NCI-H446 (cell line): ENCODE measurements at places on chromosomes 7 and 10.

DNA sequence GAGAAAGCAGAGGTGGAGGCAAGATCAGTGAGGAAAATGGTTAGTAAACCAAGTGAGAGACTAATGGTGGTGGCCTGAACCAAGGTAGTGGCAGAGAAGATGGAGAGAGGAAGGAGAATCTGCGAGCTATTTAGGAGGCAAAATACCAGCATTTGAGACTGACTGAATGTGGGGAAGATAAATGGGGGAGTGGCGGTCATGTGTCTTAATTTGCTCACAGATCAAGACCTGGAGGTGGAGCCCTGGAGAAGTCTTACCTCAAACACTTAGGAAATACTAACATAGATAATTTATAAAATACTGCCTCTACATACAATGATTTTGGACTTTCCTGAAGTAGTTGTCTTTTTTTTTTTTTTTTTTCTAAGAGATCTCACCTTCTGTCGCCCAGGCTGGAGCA, 34.7 kb downstream of the ICA1 start:
- no peak for DNase-seq

DNA sequence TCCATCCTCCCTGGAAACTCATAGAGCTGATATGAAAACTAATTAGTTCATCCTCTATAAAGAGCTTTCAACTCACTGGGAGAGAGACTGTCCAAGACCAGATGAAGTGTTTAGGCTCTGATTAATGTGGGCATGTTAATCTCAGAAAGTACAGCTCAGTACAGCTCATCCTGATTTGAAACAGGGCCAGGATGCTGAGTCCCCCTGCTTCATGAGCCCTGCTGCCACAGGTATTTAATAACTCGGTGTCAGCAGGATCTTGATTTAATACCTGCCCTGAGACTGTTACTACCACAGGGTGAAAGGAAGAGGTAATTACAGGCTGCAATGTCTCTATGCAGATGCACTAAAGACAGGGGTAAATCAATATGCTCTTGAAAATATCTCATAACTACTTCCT, 10.8 kb downstream of the LMOD2 start:
- no peak for DNase-seq

- DNase-seq: no peak
These were observed 33.2 kb downstream of the ACBD5 start for GRCh38 chr10:27207350-27207749.

- DNase-seq: no peak
These were observed 51.3 kb upstream of the STEAP4 start for GRCh38 chr7:88357781-88358525.

DNA sequence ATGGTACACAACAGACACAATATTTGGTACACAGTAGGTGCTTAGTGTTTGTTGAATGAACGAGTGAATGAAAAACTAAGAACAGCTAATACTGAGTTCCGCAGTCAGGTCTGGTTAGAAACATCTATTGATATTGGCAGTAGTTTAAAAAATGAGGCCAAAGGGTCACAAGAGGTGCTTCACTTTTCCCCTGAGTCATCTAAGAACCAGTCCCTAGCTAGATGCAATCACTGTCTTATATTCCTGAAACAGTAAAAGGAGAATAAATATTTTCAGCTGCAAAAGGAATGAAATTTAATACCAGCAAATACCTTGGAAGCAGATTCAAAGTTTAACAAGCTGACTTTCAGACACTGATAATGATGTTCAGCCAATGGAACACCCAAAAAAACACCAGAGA, 54.5 kb downstream of the SCRN1 start:
- no peak for DNase-seq

GRCh38 chr10:25851548-25851947, 82.5 kb upstream of the MYO3A start:
- no peak for DNase-seq

DNA sequence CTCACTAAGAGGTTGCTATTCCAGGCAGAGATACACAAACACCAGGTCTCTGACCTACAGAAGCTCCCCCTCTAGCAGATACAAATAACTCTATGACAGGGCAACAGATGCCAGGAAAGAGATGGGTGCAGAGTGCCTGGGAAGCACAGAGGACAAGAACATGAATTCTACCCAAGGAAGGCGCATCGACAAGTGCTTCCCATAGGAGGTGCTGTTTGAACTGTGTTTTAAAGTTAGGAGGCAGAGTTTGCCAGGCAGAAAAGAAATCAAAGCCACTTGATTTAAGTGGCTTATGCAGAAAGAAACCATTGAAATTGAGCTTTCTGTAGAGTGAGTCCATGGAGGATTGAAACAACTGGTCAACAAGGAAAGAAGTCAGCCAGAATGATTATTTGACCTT, 35.3 kb upstream of the EGR2 start:
- no peak for DNase-seq

GRCh38 chr7:14196555-14196954, 207.1 kb upstream of the ETV1 start:
- no peak for DNase-seq

- DNase-seq: peak; percentile 38
These were observed 160.8 kb downstream of the SPAG6 start for GRCh38 chr10:22505911-22506685.

GRCh38 chr10:120369856-120370276, 87.2 kb upstream of the PLPP4 start:
- no peak for DNase-seq

DNA sequence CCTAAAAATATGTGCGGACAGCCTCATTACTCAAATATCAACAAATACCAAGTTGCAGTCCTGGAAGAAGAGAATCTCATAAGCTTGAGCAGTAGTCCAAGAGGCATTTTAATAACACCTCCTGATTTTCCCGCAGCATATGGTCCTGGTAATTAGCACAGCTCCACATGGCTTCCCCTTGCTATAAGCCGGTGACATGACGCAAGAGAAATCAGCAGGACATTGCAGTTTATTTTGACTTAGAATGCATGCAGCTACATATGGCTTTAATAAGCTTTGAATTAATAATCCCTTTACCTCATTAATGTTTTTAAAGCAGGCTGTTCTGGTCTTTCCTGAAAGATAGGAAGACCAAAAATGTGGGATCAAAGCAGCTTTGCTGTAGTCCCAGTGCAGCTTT, 137.6 kb downstream of the RAMP3 start:
- DNase-seq: no peak

- no peak for DNase-seq
These were observed 332.0 kb upstream of the LRGUK start for GRCh38 chr7:133795068-133795665.

- no peak for DNase-seq
These were observed 21.9 kb downstream of the DPY19L1 start for GRCh38 chr7:35015346-35015859.

DNA sequence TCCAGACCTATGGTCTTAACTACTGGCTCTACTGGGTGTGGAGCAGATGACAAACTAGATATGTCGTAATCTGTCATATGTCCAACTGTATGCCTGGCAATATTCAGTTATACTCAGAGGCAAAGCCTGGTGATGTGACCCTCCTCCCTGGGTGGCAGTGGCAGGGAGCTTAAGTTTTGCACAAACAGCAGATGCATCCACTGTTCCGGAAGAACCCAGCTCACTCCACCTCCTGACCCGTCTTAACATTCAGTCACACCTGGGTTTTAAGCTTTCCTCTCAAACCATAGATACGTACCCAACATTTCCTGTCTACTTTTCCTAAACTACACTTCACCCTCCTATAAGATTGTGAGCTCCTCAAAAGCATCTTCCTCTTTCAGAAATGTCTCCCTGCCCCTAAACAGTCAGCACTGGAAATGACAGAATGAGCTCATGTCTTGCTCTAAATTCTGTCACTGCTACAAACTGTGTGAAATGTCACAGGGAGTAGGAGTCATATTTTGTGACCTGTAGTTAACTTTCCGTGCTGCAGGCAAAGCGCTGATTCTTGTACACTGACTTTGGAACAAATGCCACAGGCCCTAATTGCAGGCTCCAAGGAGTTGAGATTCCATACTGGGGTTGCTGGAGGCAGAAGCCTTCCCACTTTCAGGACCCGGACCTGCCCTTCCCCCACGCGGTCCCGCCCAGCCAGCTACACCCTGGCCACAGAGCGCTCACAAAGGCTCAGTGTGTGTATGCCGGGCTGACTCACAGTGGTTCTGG, 23.9 kb downstream of the SCD start:
- peak; percentile 36 for DNase-seq

GRCh38 chr10:5890452-5890915, 441 bp downstream of the FBH1 start:
- DNase-seq: no peak

DNA sequence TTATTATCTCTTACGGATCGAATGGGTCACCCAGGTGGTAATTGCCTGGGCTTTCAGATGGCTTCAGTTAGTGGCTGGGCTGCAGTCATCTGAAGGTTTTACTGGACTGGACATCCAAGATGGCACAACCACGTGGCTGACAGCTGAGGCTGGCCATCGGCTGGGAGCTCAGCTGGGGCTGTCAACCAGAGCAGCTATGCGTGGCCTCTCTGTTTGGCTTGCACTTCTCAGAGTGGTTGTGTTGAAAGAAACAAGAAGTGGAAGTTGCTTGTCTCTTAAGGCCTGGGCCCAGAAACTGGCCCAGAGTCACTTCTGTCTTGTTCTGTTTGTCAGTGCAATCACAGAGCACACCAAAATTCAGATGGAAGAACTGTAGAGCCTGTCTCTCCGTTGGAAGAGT, 5.7 kb upstream of the GDI2 start:
- DNase-seq: no peak

DNA sequence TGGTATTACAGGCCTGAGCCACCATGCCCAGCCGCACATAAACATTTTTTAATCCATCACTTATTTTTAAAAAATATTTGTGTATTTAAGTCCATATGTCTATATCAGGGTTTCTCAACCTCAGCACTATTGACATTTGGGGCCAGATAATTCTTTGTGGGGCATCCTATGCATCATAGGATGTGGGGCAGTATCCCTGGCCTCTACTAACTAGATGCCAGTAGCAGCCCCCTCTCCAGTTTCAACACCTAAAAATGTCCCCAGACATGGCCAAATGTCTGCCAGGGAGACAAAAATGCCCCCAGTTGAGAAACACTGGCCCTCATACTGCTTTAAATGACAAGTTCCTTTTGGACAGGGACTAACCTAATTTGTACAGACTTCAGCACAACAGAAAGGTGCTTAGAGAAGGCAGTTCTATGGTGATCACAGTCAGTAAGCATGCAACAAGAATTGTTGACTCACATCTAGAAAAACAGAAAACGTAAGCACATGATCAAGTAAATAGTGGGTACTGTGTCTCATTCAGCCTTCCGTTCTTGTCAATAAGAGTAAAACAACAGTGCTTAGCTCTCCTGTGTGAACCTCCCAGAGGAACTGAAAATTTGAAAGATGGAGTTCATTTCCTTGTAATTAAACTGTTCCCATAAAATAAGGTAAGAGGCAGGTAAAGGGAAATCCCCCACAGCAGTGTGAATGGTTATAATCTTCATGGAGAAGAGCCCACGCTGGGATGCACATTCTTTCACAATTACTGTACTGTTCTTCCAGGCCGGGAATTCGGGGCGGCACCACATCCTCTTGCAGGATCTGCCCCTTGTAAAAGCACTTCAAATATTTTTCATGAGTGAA, 17.3 kb upstream of the ADRB1 start:
- DNase-seq: no peak

- DNase-seq: no peak
These were observed 80.1 kb upstream of the CAPZA2 start for GRCh38 chr7:116782177-116782711.

GRCh38 chr10:79411546-79412495, 33.6 kb downstream of the ZCCHC24 start:
- DNase-seq: no peak

DNA sequence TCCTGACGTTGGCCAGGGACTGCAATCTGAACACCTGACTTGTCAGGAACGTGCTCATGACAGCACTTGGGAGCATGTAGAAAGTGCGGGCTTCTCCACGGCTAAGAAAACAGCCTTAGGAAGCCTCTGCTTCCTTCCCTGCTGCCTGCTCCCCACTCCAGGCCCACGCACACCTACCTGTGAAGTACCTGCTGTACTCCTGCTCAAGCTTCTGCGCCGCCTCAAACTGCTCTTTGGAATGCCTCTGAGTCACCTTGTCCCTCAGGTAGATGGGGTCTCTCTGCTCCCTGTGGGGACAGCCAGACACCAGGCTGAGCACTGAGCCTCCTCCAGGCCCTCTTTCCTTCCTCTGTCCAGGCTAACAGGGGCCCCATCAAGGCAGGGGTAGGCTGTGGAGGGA, 132.7 kb downstream of the DLG5 start:
- no peak for DNase-seq

DNA sequence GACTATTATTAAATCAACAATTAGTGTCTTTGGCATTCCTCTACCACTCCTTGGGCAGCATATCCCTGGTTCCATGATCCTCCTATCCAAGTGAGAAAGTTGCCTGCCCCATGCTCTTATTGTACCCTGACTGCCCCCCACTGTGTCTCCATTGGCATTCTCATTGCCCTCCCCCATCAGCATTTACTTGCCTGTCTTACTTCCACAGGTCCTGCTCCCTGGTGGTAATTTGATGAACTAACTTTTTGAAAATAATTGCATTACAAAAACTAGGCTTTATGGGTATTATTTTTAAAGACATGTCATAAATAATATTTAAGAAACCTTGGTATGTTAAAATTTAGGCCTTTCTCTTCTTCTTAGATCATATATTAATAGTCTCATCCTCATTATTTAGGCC, 346.4 kb downstream of the PCLO start:
- DNase-seq: no peak

DNA sequence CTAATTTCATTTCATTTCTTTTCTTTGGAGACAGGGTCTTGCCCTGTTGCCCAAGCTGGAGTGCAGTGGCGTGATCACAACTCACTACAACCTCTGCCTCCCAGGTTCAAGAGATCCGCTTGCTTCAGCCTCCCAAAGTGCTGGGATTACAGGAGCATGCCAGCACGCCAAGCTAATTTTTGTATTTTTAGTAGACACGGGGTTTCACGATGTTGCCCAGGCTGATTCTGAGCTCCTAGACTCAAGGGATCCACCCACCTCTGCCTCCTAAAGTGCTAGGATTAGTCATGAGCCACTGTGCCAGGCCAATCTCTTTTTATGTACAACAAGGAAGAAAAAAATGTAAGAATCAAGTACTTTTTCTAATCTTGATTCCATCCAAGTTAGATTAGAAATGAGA, 10.7 kb upstream of the KMT2E start:
- no peak for DNase-seq

DNA sequence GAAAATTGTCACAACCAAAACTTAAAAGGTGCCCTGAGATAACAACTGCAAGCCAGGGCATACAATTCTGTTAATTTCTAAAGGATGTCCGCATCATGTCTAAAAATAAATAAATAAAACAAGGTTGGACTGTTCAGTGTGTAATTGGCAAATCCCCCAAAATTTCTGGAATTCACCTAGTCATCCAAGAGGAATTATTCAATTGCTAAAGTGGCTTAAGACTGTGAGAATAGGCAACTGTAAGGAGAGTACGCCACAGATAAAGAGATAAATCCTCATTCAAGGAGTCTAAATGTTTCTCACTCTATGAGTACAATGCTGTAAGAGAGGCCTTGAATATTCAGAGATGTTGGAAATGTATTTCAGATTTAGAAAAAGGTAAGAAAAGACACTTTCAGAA, 37.2 kb downstream of the PIK3AP1 start:
- no peak for DNase-seq
